ENCODE measurements at places on chromosomes 12 and 14.

- no peak for DNase-seq
These were observed 94.8 kb downstream of the BCL11B start for GRCh38 chr14:99177046-99177655.

- DNase-seq, result no peak
These were observed 72.4 kb downstream of the IGF1 start for GRCh38 chr12:102407776-102408486.

- DNase-seq, result no peak
These were observed 25.9 kb upstream of the KCNA5 start for GRCh38 chr12:5017638-5018348.

DNA sequence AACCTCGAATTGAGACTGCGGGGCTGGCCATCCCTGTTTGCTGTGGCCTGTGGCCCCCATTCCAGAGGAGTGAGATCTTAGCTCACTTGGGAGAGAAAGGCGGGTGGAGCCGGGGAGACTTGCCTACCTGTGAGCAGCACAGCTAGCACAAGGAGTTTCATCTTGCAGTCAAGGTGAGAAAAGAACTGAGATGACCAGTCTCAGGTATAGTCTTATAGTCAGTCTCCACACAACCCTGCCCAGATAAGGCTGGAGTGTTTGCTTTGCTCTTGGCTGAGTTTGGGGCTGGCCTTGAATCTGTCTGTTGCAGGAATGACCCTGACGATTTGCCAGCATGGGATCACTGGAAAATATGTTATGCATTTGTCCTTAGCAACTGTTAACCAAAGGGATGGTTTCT lies at the start of gene PLA2G1B:
Gene PLA2G1B, minus strand, starts transcription at position 187 of the 400 bp plus-strand sequence. Its CDS starts 26 bp downstream, at position 161.
- DNase-seq, result no peak

GRCh38 chr14:51626185-51626584 lies 25.5 kb upstream of the FRMD6 start:
- no peak for DNase-seq

GRCh38 chr12:75322464-75322863 lies 7.7 kb downstream of the CAPS2 start:
- no peak for DNase-seq

- no peak for DNase-seq
These were observed 38.7 kb downstream of the KLC1 start for GRCh38 chr14:103667671-103668070.

- no peak for DNase-seq
These were observed 132.3 kb downstream of the C12orf75 start for GRCh38 chr12:105462831-105463230.

GRCh38 chr12:113058553-113058952 lies 2.0 kb downstream of the DTX1 start:
- DNase-seq, result no peak

GRCh38 chr12:1305791-1306500 lies 288.4 kb downstream of the FBXL14 start:
- no peak for DNase-seq

DNA sequence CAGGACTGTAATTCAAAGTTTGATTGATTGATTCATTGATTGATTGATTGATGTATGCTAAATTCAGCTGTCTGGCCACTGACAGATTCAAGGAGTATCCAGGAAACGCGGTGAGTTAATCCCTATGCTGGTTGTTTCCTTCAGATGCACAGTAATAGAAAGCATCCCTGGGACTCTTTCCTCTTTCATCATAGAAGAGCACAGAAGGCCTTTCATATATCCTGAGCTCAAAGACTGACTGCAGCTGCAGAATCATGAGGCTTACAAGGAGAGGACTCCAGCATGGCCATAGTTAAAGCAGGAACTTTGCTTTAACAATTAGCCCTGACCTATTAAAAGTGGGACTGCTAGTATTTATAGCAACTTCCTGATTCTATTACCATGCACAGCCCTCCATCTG lies 187.7 kb upstream of the TMTC1 start:
- DNase-seq, result no peak

Data from effector CD4-positive, alpha-beta T cell (primary cell).